ENCODE measurements at places on chromosomes 11 and 22.

DNA sequence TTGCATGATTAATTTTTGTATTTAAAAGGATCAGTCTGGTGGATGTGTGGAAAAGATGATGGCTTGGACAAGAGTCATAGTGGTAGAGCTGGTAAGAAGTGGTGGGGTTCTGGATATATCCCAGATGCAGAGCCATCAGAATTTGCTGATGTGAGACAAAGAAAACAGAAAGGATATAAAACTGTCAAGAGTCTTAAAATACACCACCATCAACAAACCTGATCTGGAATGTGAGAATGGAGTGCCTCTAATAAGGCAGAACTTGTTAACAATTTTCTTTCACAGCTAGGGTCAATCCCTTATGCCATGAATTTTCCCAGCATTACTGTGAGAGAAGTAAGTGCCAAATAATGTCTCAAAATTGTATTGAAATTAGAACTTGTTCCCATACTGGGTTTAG is 215.4 kb downstream of the METTL15 start:
- DNase-seq = no peak

- no peak for DNase-seq
Observed at GRCh38 chr22:30855266-30855665, 113.3 kb downstream of the MORC2 start.

DNA sequence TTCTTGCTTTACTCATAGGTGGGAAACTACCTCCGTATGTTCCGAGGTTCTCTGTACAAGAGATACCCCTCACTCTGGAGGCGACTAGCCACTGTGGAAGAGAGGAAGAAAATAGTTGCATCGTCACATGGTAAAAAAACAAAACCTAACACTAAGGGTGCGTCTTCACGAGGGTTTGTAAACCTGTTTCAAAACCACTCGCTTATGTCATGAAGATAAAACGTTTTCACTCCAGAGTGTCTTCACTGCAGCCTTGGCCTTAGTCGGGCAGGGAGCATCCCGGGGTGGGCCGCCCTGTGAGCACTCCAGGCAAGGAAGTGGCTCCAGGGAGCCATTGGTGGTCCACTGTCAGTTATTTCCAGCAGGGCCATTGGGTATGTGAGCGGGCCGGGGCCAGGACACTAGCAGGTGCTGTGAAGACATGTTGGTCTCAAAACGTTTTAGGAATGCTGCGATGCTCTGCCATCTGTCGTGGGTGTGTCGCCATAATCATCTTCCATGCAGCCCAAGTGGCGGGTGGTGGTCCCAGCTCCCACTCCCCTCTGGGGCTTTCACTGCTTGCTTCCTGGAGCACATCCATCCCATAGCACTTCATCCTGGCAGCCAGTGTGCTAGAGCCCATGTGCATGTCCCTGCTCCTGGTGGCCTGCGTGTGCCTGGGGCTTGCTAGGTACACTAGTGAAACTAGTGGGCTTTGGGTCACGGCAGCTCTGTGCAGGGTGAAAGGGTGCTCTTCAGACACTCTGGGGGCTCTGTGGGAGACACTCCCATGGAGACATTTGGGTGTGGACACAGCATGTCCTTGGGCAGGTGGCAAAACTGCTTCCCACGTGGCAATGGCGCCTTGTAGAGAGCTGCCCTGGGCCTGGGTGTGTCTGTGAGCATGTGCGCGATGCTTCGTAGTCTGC is 5.2 kb downstream of the SMARCB1 start:
- DNase-seq = no peak

DNA sequence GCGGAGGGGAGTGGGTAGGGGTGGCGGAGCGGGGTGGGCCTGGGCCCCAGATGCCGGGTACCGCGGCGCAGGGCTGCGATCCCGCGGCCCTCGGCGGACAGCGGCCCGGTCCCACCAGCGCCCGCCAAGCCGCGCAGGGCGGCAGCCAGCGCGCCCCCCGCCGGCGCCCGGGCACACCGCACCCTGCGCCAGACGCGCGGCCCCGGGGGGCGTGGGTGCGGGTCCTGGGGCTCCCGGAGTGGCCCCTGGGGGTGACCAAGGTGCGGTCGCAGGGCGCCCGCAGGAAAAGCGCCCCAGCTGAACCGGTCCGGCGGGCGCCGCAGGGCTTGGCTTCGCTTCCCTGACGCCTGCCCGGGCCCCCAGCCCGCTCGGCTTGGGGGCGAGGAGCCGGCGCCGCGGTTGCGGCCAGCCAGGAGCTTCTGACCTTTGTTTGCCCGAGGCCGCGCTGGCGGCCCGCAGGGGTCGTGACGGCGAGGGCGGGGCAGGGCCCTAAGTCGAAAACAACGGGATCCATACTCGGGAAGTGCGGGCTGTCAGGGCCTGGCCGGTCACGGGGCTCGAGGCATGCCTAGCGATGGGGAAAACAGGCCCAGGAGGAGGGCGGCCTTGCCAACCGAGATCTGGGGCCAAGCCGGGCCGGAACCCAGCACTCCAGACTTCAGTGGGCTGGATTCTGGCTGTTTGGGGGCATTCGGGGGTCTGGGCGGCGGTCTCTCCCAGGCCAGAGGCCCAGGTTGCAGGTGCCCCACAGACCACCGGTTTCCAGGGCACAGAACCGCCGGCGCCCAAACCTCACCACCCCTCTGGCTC is 581 bp upstream of the AP5B1 start:
- DNase-seq = peak; percentile 37

DNA sequence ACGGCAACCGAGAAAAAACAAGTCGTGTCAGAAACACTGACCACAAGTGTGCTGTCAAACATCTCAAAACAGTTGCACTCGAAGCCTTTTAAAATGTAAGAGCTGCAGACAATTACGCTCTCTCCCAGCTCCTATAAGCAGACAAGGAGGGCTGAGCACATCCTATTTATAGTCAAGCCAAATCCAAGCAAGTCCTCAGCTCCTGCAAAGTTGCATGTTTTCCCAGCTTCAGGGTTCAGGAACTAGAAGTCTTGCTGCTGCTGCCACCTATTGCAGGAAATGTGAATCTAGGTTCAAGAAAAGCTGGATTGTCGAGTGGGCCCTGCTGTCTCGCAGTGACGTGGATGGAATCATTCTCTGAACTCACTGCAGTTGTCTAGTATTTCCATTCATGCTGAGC is 15.5 kb downstream of the EFCAB6 start:
- peak; percentile 79 for DNase-seq

DNA sequence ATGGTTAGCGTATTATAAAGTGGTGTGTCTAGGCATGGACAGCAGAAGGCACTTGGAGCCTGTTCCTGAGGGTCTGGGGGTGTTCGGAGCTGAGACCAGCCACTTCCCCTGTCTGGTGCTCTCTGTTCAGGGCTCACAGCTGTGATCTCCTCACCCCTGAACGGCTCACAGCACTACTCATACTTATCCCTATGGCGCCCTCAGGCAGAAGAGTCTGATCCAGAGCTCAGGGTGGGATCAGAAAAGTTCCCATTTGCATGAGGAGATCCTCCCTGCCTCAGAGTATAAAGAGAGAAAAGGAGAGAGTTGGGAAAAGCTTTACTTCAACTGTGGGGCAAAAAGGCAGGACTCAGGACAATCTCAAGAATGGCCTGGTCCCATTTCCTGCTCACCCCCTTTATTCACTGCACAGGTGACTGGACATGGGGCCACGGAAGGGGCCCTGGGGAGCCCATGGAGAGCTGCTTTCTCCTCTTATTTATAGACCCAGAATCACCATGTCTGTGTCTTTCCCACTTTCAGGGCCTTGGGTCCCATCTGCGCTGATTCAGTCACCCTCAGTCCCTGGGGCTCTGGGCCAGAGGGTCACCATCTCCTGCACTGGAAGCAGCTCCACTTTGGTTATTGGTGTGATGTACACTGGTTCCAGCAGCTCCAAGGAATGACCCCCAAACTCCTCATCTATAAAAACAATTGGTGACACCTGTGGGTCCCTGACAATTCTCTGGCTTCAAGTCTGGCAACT is 97.0 kb upstream of the TOP3B start:
- DNase-seq = no peak

DNA sequence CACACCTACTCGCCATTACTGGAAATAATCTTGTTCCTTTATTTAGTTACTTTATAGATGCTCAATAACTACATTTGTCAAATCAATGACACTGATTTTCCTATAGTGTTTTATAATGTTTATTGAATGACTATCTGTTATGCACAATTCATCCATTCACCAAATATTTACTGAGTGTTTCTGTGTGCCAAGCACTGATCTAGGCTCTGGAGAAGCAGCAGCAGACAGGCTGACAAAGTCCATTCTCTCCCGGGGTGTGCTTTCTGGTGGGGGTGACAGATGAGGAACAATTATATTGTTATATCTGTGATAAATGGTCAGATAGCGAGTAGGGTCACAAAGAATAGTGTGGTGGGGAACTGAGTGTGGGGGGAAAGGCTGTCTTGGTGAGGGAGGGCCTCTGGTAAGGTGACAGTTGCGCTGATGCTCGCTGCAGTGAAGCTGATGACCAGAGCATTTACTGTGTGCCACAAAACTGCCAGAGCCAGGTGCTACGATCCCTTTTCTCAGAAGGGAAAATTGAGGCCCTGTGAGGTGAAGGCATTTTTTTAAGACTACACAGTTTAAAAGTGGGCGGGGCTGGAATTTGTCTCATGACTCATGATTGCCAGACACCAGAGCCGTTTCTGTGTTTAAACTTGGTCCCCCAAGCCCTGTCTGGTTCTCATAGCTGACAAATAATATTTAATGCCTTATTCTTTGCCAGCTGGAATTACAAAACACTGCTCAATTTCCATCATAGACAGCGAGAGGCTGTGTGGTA is 10.2 kb downstream of the PACS1 start:
- DNase-seq = no peak

- DNase-seq = no peak
Observed at GRCh38 chr11:31636983-31637382, 127.4 kb downstream of the ELP4 start.

DNA sequence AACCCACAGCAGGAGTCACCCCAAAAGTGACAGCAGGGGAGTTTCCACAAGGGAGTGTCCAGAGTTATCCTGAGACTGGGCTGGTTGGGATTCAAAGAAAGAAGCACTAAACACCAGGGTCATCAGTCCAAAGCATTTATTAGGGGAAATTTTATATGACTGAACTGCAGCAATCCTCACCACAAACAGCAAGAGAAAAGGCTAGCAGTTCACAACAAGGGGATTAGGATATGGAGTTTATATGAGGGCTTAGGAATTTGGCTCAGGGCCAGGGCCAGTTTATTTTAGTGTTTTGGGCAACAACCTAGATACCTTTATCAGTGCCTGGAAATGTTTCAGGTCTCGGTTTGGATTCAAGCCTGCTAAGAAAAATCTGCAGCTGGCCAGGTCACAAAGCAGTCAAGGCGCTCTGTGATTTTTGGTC is 4.6 kb upstream of the TMEM126A start:
- DNase-seq = no peak

- no peak for DNase-seq
Observed at GRCh38 chr11:3865388-3866193, 10.1 kb downstream of the STIM1 start.

DNA sequence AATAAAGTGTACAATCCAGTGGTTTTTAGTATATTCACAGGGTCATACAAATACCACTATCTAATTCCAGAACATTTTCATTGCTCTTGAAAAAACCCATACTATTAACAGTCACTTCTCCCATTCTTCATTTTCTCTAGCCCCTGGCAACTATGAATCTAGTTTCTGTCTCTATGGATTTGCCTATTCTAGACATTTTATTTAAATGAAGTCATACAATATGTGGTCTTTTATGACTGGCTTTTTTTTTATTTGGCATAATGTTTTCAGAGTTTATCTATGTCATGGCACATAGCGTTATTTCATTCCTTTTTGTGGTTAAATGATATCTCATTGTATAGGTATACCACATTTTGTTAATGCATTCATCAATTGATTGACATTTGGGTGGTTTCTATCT is 59.4 kb downstream of the KDM2A start:
- DNase-seq = no peak

DNA sequence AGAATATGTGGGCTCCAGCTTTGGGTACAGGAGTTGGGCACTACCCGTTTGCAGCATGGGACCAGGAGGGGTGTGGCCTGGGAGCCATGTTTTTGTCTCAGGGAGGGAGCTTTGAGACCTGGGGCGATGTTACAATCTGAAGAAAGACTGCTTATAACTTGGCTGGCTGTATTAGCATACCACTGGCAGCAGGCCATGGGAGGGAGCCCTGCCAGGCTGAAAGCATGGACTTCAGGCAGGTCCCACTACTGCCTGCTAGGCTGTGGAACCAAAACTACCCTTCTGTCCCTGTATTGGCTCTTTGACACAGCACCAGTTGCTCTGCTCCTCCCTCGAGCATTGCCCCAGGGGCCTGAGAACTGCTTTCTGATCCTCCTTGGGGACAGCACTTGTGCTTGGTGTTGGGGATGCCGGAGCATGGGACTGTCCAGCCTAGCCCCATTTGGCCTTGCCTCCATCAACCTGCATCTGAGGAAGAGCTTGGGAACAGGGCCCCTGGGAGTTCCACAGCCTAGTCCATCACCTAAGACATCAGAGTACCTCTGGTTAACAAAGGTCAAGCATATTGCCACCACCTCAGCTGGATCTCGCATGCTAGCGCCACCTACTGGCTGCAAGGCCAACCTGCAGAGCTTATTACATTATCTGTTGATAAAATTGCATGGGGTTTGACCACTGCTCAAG is 217.4 kb downstream of the SBF2 start:
- peak; percentile 19 for DNase-seq

DNA sequence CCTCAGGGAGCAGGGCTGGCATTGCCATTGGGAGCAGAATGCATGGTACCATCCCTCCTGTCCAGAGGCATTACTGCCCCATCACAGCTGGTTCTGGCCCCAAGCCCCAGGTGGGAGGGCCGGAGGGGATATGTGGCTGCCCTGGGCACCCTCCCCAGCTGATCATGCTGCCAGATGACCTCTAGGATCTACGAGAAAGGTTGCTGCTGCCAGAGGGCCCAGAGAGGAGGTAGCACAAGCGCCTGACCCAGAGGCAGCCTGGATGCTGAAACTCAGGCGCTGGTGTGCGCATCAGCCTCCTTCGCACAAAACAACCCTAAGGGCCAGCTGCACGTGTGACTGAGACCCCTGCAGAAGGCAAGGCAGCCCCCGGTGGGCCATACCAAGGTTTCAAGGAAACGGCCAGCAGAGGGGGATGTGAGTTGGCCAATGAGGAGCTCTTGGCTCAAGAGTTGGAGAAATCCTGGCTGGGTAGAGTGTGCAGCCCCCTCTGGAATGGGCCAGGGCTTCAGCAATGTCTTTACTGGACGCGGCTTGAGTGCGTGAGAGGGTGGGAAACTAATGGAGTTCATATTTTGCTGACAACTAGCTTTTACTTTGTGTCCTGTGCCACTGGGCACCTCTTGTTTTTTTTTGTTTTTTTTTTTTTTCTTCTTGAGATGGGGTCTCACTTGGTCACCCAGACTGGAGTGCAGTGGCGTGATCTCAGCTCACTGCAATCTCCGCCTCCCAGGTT is 88.3 kb upstream of the PARVA start:
- DNase-seq = no peak

DNA sequence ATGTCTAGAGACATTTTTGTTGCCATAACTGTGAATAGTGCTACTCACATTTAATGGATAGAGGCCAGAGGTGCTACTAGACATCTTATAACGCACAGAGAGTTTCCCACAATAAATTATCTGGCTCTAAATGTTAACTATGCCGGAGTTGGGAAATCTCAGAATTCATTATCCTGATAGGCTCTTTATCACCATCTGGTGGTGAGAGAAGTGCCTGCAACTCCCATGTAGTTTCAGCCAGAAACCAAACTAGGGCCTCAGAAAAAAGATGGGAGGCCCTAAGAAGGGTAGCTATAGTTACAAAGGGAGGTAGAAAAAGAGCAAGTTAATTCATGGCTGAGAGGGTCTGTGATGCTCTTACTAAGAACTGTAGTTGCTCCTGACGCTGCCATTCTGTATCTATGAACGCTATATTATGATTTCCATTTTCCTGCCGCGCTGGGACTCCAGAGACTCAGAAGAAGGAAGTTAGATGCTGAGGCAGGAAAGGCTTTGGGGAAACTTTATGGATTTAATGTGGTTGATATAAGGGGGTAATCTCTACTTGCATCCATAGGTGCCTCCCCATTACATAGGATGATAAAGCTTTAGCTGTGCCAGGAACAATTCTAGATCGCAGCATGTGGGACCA is 22.9 kb upstream of the MRPL17 start:
- DNase-seq = peak; percentile 50
